ENCODE measurements at places on chromosomes 3 and 15.

DNA sequence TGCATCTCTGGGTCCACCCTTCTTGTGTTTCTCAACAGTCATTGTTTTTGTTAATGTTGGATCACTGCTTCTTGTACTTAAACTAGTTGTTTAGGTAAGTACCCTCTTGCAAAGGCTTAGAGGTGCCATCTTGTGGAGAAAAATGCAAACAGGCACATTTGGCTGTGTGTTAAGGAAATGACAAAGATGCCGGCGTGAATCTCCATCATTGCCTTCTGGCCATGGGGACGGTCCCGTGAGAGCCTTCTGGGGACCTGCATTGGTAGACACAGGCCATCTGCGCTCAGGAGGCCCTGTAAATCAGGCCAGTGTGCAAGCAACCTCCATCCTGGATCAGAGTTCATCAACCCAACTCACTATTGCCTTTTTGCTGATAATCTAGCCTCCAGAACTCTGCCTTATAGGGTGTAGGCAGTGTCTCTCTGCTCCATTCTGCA, 158.6 kb upstream of the NR2E3 start:
- no peak for DNase-seq

GRCh38 chr15:94887391-94887790, 656.0 kb downstream of the MCTP2 start:
- DNase-seq: no peak

GRCh38 chr15:92848464-92848851, 51.7 kb upstream of the CHD2 start:
- no peak for DNase-seq

DNA sequence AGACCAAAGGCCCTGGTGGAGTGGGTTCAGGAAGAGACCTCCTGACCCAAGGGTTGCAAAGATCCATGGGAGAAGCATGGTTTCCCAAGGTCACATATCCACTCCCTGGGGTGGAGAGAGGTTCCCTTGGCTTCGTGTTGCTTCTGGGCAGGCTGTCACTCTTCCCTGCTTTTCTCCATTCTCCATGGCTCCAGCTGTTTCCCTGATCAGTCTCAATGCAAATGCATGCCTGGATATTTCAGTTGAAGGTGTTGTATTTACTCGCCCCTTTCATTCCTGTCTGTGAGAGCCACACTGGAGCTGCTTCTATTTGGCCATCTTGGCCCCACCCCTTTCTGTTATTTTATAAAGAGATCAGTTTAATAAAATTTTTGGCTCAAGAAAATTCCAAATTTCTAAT, 95.0 kb upstream of the PLSCR4 start:
- no peak for DNase-seq

GRCh38 chr3:32305361-32305876, 66.9 kb downstream of the CMTM8 start:
- DNase-seq: no peak

GRCh38 chr3:112974178-112974517, 755 bp downstream of the CD200R1 start:
- DNase-seq: no peak

DNA sequence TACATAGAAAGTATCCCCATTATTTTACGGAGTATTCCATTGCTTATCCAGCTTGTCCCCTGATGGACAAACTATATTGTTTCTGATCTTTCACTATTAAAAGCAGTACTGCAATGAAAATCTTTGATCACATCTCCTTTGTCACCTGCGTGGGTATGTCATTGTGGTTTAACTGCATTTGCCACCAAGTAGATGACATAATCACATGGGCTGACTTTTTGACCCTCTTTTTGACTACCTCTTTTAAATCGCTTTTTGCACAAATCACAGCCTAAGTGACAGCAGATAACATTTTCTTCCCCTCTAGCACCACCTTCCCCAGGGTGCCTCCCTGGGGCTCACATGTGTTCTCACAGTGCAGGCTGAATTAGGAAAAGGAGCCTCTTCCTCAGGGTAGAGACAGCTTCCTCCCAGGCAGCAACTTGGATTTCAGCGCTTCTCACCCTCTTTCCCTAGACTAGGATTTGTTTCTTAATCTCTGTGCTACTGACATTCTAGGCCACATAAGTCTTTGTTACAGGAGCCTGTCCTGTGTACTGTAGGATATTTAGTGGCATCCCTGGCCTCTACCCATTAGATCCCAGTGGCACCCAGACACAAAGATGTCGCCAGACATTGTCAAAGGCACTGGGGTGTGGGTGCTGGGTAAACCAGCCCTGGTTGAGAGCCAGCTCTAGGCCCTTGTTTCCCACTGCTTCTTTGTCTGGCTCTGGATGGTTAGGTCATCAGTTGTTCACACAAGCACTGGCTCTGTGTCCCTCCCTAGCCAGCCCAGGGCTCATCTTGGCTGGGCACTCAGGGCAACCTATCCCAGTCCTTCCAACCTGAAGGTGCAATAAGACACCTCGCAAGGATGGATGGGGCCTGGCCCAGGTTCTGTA, 1.3 kb upstream of the RBP1 start:
- no peak for DNase-seq

DNA sequence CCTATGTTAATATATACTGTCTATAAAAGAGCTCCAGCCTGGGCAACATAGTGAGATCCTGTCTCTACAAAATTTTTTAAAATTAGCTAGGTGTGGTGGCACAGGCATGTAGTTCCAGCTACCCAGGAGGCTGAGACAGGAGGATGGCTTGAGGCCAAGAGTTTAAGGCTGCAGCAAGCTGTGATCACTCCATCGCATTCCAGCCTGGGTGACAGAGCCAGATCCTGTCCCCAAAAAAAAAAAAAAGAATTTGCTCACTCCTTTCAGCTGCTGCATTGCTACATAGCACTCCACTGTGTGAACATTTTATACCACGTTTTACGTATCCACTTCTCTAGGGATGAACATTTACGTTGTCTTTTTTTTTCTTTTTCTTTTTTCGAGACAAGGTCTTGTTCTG, 6.0 kb upstream of the TSEN2 start:
- DNase-seq: no peak

DNA sequence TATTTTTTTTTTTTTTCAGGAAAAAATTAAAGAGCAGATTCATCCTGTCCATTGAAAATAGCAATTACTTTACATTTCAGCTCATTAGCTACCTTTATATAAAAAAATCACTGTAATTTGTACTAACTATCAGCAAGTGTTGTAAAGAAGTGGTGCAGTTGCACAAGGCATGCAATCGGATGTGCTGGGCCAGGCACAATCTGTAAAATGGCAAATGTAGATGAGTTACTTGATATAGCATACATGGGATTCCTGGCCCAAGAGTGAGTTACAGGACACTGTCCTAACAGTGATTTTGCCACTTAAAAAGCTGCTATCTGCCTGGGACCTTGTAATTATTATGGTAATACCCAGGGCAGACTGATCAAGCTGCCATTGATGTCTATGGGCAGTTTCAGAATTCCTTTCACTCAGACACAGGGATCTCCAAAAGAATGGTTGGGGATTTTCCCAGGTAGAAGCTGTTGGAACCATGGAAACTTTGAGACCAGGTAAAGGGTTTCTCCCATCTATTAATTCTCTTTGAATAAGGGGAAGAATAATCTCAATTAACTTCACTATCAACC, 182.2 kb upstream of the ICE2 start:
- DNase-seq: no peak

DNA sequence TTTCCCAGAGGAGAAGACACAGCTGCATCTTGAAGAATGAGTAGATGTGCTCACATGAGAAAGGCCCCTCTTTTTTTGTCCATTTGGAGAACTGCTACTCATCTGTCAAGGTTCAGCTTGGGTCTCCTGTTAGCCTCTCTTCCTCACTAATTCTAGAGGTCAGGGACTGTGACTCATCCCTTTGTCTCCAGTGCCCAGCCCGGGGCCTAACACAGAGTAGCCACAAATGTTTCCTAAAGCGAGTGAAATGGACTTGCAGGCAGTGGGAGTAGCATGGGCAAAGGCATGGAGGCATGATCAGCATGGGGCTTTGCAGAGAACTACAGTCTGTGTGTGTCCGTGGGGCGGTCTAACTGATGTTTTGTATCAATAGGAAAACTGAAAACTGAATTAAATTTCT, 33.9 kb upstream of the MRPS22 start:
- DNase-seq: no peak

- DNase-seq: no peak
Observed at GRCh38 chr3:150454085-150454484, 46.0 kb downstream of the TSC22D2 start.

- DNase-seq: no peak
Observed at GRCh38 chr3:14358426-14359211, 43.8 kb upstream of the SLC6A6 start.

DNA sequence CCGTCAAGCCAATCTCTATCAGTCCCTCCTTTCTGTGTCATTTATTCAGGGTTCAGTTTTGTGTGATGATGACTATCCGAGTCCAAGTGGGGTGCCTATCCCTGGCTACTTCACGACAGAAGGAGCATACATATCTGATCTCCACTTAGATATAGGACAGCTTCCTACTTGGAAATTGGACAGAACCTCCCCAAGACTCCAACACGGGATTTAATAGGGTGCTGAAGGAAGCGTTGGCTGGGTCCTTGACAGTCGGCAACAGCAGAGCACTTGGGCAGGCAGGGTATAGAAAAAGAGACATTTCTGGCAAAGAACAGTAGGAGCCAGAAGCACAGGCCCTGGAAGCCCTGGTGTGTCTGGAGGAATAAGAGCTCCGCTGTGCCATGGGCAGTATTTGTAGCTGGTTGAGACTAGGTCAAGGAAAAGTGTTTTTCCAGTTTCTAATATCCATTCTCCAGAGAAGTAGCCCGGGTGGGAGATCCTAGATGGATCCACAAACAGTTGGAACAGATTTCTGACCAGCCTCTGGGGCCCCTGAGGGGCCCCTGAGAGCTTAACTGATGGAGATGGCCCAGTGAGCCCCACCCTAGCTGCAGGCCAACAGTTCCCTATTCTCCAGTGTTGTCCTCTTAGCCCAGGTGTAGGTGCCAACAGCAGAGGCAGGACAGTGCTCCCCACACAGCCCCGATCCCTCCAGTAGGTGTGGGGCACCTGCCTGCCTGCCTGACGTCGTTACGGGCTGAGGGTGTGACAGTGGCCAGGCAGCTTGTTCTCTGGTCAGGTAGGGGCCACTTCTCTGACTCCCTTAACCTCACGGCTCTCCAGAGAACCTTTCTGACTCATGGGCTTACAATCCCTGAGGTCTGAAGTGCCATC, 130.8 kb downstream of the CHCHD6 start:
- no peak for DNase-seq

DNA sequence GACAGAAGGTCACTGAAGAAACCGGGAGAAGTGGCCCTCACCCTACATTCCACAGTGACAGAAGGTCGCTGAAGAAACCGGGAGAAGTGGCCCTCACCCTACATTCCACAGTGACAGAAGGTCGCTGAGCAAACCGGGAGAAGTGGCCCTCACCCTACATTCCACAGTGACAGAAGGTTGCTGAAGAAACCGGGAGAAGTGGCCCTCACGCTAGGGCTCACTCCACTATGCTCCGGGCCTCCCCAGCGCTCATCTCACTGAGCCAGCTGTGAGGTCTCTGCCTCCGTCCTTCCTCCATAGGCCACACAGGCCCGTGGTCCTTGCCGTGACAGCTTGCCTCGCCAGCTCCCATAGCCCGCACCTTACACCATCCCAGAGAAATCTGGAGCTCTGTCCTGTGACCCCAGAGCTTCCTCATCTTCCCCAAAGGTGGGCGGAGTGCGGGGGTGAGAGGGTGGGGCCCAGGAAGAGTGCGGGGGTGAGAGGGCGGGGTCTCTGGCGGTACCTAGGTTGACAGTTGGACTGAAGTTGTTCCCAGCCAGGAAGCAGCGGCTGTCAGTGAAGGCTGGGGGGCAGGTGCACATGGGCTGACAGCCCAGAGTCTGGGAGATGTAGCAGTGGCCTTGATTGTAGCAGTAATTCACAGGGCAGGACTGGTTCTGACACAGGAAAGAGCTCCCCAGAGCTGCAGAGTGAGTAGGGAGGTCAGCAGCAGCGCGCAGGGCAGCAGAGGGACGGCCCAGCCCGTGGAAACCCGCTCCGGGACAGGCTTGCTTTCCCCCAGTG, 32.0 kb downstream of the MUC20 start:
- no peak for DNase-seq

DNA sequence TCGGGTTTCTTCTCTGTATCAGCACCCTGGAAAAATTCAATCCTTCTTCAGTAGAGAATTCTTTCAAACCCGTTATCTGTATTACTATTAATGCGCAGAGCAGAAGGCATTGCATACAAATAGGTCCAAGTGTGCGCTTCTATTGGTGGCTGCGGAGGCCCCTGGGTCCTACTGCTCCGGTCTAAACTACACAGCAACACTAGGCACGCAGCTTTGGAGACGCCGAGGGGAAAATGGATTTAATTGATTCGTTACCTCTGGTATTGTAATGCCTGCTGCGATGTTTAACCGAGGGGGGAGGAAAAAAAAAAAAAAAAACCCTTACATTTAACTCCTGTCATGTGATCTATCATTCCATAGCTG, at the start of gene ROBO1:
Gene ROBO1 (minus strand): TSS at position 94 of the 363 bp plus-strand sequence.
- DNase-seq: no peak

DNA sequence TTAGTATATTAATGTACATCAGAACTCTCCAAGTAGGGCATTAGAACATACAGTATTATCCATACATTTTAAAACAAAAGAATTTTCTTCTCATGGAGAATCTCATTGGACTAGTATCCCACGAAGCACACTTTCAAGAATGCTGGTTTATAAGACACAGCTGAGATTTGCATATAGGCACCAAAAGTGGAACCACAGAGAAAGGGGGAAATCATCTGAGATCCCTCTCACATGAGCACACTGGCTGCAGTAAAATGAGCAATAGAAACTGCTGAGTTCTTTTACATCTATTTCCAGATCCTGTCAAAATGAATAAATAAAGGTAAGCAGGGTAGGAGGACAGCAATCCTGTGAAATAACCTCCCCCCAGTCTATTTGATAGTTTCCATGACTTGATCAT, 665.3 kb downstream of the FHIT start:
- no peak for DNase-seq

- no peak for DNase-seq
Observed at GRCh38 chr3:139552632-139553365, 13.3 kb upstream of the RBP1 start.

- no peak for DNase-seq
Observed at GRCh38 chr3:106728315-106729098, 648.7 kb upstream of the CCDC54 start.

- DNase-seq: no peak
Observed at GRCh38 chr3:186385856-186386602, 24.0 kb upstream of the DGKG start.

- DNase-seq: no peak
Observed at GRCh38 chr3:6803619-6804018, 57.3 kb upstream of the GRM7 start.

DNA sequence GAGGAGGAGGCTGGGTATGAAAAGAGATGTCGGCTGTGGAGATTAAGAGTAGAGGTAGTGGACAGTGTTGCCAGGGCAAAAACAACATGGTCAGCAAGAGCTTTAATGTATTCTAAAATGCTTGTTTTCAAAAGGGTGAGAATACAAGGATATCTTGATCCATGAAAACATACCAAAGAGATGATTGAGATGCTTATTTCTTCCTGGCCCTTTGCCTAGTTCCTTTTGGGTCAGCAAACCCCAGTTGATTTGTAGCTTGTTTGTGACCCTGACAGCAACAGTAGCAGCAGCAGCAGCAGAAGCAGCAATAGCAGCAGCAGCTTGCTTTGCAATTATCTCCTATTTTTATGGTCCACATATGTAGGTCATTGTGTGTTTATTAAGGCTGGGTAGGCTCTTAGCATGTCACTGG, 337.3 kb downstream of the LPP start:
- DNase-seq: no peak

GRCh38 chr3:41290736-41291135, 91.4 kb downstream of the CTNNB1 start:
- DNase-seq: no peak
